T-helper 17 cell (primary cell): ENCODE measurements at places on chromosomes 2 and 18. TPM values are rescaled to one million over a fixed set of nuclear protein-coding genes. Genes with fewer than 3 reads are reported as not detected.

The PLA2R1 gene
- not detected for total RNA-seq

GRCh38 chr18:73741946-73742345, 405.7 kb downstream of the FBXO15 start:
- no peak overlapping the region for H3K27ac ChIP-seq
- H3K4me1 ChIP-seq, result no peaks in the 10 kb centered on the region
- DNase-seq, result no peak
- no peaks in the 10 kb centered on the region for H3K27me3 ChIP-seq
- no peaks in the 10 kb centered on the region for H3K36me3 ChIP-seq

The SLC19A3 gene
- not detected for total RNA-seq

- no peaks in the 10 kb centered on the region for H3K36me3 ChIP-seq
- DNase-seq, result no peak
- no peak overlapping the region for H3K27ac ChIP-seq
- H3K4me3 ChIP-seq, result no peak overlapping the region
- H3K4me1 ChIP-seq, result peaks cover 2% of the 10 kb centered on the region
Measured at GRCh38 chr2:232866104-232866503, 4.0 kb upstream of the SNORC start.

The EGR4 gene
- 0.52 TPM for total RNA-seq
